ENCODE measurements at places on chromosomes 6 and 20.

GRCh38 chr6:151412909-151413308 lies 21.6 kb upstream of the ZBTB2 start:
- DNase-seq: no peak

- no peak for DNase-seq
Observed at GRCh38 chr6:113873043-113873667, 16.0 kb downstream of the MARCKS start.

- no peak for DNase-seq
Observed at GRCh38 chr20:2124564-2125213, 23.1 kb downstream of the STK35 start.

DNA sequence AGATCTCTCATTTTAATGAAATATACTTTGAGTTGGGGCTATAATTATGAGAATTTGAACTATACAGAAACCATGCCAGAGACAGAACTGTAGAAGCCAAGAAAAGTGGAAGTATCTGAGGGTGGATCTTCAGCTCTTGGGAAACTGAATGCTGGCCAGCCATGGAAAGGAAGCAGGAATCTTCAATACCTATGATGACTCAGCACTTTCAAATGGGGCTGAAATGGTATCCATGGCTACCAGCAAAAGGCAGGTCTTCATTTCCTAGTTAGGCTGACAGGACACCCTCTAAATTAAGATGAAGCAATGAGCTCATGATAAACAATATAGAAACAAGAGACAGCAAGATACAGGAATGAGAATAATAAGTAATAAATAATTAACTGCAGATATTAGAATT lies 171.3 kb downstream of the COL21A1 start:
- peak; percentile 9 for DNase-seq

GRCh38 chr6:15763364-15763763 lies 100.5 kb upstream of the DTNBP1 start:
- DNase-seq: no peak

- DNase-seq: no peak
Observed at GRCh38 chr6:129320892-129321291, 389.1 kb downstream of the ARHGAP18 start.

DNA sequence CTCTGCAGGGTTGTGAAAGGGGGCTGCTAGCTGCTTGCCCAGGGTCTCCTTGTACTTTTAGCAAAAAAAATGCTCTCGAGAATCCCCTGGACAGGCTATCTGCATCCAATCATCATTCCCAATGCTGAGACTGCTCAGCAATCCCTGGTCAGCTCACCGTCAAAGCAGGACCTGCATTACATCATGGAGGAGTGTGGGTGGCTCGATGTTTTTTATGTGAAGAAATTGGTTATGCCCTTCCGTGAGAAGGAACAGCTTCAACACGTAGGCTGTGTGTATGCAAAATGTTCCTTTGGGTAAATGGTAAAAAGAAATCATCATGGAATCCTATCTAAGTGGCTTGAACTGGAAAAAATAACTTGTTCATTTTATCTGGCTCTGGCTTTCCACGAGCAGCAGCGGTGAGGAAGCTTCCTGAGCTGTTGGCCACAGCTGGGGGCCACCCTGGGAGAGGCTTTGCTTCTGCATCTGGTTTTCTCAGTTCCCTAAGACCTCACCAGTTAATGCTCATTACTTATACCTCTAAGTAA lies 111.4 kb downstream of the FYN start:
- no peak for DNase-seq

DNA sequence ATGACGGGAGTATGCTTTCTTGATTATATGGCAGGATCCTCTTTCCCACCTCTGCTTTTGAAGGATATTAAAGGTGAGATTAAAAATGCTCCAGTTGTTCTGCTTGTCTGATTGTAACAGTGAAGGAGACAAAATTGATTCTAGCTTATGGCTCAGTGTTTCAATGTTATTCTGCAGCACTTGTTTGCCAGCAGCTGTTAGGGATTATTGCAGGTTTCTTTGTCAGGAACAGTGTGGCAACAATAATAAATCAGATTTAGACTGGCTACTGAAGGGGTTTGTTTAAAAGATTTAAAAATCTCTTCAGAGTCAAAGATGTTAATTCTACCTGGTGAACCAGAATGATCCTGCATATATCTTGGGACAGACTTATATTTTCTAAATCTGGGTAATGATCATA lies 126.9 kb downstream of the LAMA2 start:
- DNase-seq: no peak

DNA sequence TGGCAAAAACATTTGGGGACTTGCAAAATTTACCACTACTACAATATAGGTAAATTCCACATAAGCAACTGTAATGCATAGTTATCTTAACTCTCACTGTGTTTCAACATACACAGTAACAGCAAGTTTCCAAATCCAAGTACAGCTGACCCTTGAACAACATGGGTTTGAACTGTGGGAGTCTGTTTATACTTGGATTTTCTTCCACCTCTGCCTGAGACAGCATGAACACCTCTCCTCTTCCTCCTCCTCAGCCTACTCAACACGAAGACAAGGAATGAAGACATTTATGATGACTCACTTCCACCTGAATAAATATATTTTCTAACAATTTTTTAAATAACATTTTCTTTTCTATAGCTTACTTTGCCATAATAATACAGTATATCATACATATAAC lies 25.6 kb downstream of the MAN1A1 start:
- DNase-seq: no peak

DNA sequence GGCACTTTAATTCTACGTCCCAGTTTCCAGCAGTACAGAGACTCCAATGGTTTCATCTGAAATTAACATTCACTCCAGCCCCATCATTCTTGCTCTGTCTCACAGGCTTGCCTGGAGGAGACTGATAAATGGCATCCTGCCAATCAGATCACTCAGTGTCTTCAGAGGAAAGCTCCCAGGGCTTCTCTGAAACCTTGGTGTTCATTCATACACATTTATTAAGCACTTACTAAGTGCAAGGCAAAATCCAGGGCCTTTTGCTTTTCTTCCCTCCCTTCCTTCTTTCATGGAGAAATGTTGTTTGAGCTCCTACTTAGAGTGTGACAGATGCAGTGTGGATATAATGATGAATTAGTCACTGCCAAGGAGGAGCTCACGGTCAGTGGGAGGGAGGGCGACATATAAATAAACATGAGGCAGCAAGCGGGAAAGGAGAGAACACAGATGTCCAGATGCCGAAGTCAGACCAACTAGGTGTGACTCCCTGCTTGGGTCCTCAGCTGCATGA lies 106.7 kb upstream of the DTNBP1 start:
- DNase-seq: peak; percentile 82

DNA sequence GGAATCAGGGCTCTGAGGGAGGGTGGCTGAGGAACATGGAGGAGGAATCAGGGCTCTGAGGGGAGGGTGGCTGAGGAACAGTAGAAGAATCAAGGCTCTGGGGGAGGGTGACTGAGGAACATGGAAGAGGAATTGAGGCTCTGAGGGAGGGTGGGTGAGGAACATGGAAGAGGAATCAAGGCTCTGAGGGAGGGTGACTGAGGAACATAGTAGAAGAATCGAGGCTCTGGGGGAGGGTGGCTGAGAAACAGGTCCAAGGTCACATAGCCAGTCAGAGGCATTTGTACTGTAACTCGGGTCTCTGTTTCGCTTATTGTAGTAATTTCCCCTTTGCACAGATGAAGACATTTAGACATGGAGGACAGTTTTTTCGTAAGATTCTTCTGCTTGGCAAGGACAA lies 164.8 kb downstream of the SOBP start:
- DNase-seq: no peak

- no peak for DNase-seq
Observed at GRCh38 chr20:21125072-21125848, 622 bp upstream of the KIZ start.

DNA sequence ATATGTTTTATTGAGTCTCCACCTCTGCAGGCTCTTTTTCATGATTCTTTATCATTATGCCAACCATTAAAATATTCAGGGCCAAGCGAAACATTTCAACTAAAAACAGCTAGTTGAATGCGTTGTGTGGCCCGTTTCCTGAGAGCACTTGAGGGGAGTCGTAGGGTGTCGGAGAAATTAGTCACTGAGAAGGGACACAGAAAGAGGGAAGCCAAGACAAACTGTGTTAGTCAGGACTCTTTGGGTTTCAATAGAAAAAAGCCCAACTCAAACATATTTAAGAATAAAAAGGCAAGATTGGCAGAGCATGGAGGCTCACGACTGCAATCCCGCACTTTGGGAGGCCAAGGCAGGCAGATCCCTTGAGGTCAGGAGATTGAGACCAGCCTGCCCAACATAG lies 58.9 kb downstream of the MAFB start:
- DNase-seq: no peak

DNA sequence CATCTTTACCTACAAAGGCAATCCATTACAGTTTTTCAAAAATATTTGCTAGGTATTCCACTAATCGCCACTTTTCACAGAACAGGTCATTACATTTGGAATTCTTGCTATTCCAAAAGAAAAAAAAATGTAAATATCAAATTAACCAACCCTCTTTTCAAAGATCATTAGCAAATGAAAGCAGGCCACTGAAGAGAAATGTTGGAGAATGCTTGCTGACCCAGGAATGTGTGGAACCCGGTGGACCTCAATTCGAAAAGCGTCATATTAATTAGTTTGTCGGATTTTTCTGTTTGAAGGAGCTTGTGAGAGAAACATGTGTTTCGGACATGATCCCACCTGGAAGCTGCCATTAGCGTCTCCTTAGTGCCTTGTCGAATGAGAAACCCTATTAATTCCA lies 27.9 kb upstream of the SERPINB9 start:
- no peak for DNase-seq

GRCh38 chr6:40371621-40372020 lies 215.5 kb downstream of the LRFN2 start:
- no peak for DNase-seq

GRCh38 chr6:130046671-130047070 lies 28.3 kb downstream of the L3MBTL3 start:
- no peak for DNase-seq

- DNase-seq: no peak
Observed at GRCh38 chr6:135801755-135802465, 49.6 kb upstream of the PDE7B start.

DNA sequence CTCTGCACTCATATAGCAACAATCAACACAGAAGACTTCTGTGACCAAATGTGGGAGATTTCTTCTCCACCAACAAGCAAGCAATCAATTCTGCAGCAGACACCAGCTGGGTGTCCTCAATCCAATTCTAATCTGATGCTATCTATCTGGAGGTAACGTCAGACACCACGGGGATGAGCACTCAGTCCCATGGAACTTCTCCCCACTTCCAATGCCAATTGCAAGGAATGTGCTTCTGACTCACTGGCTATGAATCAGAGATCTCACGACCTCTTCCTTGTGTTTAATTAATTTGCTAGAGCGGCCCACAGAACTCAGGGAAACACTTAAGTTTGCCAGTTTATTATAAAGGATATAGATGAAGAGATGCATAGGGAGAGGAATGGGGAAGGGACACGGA lies 103.5 kb upstream of the SIRPG start:
- DNase-seq: no peak

GRCh38 chr6:148479497-148479896 lies 136.9 kb downstream of the SASH1 start:
- no peak for DNase-seq

GRCh38 chr20:53621482-53622246 lies 28.0 kb upstream of the ZNF217 start:
- DNase-seq: peak; percentile 59

- no peak for DNase-seq
Observed at GRCh38 chr6:5782783-5783547, 223.8 kb downstream of the NRN1 start.

- DNase-seq: no peak
Observed at GRCh38 chr6:75502884-75503283, 9.3 kb upstream of the FILIP1 start.

GRCh38 chr6:167647737-167648470 lies 178.8 kb upstream of the AFDN start:
- no peak for DNase-seq

DNA sequence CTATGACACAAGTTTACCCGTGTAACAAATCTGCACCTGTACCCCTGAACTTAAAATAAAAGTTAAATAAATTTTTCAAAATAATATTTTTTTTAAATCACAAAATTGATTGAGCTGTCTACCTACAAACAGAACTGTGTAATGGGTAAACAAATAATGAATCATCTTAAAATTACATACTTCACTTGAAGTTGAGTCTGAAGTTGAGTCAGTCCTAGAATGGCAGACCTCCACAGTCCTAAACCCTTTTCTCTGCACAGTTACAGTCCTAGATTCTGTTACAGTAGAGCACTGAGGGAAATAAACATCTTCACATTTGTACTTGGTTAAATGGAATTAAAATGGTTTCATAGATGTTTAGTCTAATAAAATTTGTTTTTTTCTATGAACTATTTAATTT lies 880.8 kb downstream of the PHF3 start:
- no peak for DNase-seq

DNA sequence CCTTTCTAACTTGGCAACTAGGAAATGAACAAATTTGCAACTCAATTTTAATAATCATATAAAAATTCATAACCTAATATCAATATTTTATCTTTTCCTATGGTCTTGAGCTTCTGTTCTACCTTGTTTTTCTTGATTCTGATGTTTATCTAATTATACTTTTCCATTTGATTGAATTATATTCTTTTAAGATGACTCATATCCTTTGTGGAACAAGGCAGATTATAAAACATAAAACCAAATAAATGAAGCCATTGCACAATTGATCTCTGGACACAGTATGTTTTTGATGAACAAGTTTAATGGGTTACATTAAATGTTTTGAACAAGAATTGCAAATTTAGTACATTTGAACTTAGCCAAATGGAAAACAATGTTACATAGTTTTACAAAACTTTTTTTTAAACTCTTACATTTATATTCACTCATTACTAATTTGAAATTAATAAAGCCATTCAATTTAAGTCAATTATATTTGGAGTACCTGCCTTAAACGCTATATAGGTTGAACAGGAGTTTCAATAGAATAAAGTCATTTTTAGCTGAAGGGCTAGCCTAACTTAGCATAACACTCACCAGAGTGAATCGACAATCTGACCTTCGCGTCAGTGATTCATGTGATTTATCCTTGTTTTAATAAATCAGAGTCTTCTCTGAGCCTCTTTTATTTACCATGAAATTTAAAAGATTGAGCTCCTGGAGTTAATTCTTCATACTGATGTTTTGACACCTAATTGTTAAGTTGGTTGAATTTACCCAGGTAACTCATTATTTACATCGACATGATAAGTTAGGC lies 3.8 kb downstream of the NCOA7 start:
- DNase-seq: no peak

- DNase-seq: no peak
Observed at GRCh38 chr20:4483486-4483885, 238.2 kb upstream of the PRND start.

- DNase-seq: no peak
Observed at GRCh38 chr20:24437196-24438082, 32.0 kb upstream of the SYNDIG1 start.

DNA sequence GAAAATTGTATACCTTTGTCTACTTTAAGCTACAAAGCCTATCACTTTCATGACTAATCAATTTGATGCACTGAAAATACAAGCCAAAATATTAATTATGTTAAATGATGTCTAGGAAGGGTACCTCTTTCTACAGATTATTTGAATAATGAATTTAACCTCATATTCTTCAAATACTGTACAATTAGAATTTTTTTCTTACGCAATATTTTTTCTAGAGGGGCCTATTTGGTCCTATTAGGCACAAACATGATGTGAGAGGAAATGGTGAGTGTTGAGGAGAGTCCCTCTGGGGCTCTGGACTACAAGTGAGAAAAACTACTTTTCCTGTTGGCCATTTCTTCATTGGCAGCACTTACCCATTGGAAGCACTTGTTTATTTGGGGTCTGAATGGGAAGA lies 5.4 kb downstream of the DCDC2 start:
- DNase-seq: no peak

GRCh38 chr6:142374091-142374770 lies 72.4 kb downstream of the ADGRG6 start:
- no peak for DNase-seq

GRCh38 chr6:56708810-56709597 lies 66.3 kb upstream of the DST start:
- DNase-seq: peak; percentile 10

All from K562 (cell line).